ENCODE measurements at places on chromosomes 4 and X.

DNA sequence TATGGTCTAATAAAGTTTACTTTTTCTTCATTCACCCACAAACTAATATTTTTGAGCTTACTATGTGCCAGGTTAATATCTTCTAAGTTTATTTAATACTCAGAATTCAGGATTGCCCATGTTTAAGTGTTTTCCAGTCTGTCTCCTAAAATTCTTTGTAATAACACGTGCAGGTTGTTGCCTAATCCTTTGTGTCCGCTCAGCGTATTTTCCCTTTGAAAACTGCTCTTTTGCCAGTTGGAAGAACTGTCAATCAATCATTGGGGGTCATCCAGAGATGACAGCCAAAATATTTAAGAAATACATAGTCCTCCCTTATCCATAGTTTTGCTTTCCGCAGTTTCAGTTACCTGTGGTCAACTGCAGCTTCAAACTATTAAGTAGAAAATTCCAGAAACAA is 63.4 kb downstream of the LNX1 start:
- no peak for DNase-seq

DNA sequence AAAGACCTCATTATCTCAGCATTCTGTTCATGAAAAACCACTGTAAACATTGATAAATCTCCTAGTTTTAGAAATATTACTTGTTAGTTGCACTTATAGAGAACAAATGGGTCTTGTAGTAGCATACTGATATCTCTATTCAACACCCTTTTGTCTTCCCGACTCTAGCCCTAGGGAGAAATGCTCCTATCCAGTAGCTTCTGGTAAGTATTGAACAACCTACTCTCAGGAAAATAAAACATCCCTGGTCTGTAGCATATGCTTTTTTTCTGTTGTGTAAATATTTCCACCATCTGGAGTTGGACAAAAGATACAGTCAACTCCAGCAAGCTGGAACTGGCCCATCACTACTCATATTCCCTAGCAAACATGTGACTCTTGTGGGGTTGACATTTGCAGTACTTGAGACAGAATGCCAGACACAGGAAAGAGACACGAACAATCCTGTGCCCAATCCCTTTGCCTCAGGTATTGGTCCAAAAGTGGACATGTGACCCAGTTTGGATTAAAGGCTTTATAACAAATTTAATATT is 188.2 kb downstream of the GC start:
- no peak for DNase-seq

GRCh38 chr4:111037591-111038360 is 414.9 kb upstream of the PITX2 start:
- no peak for DNase-seq

GRCh38 chrX:107205770-107206696 is at the start of the genes DNAAF6 and NUP62CL:
Gene DNAAF6 (plus strand): TSS chrX:107206611. CDS start chrX:107212876, 6,265 bp downstream.
Gene NUP62CL (minus strand): TSS chrX:107206433. CDS start chrX:107175146, 31,287 bp downstream.
- peak; percentile 55 for DNase-seq

DNA sequence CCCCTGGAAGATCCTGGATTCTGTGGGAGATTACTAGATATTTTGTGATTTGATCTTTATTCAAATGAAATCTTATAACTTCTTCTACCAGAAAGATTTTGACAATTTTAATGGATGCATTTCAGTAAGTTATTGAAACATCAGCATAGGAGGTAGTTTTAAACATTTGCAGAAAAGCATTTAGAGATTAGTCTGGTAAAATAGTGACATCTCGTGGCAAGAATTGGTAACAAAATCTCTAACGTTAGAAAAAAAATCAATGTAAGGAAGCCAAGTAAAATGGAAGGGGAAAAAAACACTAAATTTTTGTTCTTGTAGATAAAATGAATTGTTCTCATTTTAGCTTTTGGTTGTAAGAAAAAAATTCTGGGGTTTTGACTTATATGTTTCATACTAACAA is 73.3 kb downstream of the TASL start:
- no peak for DNase-seq

- no peak for DNase-seq
Measured at GRCh38 chr4:26308568-26308967, 12.2 kb upstream of the RBPJ start.

DNA sequence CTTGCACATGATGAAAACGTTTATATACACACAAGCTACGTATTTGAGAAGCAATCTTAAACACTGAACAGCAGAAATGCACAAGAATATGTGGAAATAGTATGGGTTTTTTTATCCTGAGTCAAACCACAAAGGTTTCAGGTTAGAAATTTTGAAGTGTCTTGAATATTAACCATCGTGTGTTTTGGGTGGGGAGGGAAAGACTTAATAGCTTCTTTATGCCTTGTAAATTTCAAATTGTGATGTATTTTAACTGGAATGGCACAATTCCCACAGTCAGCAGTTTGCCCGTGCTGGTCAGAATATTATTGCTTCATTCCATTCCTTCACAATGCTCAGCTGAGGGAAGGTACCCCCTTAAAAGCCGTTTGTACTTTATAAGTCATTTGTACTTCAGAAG is 67.4 kb upstream of the WDR1 start:
- DNase-seq: no peak

DNA sequence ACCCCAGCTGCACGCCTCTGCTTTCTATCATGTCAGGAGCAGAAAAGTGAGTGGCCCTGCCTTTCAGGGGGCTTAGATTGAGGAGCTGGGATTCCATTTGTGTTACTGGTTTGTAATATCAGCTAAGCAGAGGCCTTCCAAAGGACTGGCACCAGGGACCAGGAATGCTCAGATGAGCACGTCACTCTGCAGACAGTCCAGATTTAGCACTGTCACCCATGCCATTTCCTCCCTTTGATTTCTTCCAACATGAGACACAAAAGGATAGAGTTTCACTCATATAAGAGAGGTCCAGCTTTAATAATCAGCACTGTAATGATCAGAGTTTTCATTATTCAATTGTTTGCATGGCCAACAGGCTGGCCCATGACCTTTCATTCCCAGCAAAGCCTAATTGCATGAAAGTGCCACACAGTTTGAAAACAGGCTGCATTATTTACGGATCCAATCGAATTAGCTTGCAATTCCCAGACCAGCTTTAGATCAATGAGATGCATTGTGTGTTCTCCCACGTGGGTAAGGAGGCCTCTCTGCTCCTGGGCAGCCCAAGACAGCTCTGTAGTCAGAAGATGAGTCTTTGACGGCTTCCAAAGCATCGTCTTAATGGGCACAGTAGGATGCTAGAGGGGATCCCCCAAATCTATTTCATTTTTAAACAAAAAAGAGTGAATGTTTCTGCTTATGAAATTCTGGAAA is 9.8 kb upstream of the SLC2A9 start:
- DNase-seq: no peak

DNA sequence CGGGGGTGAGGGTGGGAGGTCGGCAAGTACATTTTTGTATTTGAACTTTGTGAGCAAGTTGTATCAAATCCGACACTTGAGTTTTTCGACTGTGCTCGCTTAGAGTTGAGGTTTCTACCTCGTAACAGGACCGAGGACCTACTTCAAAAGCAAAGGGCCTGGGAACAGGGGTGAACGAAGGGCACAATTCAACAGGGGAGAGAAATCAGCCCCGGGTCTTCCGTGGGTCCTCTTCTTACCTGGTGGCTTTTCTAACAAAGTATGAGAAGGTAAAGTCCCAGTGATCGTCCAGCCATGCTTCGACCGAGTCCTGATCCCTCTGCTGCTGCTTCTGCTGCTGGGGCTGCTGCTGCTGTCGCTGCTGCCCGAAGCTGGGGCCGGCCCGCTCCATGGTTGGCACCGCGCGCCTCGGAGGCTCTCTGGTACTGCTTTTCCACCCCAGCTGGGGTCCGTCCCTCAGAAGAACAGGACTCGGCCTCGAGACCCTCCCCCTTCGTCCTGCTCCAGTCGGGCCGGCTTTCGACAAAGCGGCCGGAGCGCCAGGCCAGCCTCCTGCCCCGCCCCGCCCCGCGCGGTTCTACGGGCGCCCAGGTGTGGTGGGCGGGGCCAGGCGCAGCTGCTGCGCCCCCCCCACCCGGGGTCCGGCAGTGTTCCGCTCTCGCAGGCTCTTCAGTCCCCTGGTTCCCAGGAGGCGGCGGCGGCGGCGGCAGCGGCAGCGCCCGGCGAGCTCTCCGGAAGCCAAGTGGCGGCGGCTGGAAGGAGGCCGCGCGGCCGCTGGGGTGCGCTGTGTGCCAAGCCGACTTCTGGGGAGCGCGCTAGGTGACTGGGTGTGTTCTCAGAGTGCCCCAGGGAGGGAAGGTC is at the start of gene PDE5A:
Gene PDE5A, minus strand, starts transcription at position 524 of the 861 bp plus-strand sequence. Its CDS starts 133 bp downstream, at position 391.
- peak; percentile 70 for DNase-seq

- DNase-seq: no peak
Measured at GRCh38 chr4:20832826-20833225, 132.6 kb downstream of the PACRGL start.

GRCh38 chr4:30770049-30770549 is 49.9 kb downstream of the PCDH7 start:
- no peak for DNase-seq

DNA sequence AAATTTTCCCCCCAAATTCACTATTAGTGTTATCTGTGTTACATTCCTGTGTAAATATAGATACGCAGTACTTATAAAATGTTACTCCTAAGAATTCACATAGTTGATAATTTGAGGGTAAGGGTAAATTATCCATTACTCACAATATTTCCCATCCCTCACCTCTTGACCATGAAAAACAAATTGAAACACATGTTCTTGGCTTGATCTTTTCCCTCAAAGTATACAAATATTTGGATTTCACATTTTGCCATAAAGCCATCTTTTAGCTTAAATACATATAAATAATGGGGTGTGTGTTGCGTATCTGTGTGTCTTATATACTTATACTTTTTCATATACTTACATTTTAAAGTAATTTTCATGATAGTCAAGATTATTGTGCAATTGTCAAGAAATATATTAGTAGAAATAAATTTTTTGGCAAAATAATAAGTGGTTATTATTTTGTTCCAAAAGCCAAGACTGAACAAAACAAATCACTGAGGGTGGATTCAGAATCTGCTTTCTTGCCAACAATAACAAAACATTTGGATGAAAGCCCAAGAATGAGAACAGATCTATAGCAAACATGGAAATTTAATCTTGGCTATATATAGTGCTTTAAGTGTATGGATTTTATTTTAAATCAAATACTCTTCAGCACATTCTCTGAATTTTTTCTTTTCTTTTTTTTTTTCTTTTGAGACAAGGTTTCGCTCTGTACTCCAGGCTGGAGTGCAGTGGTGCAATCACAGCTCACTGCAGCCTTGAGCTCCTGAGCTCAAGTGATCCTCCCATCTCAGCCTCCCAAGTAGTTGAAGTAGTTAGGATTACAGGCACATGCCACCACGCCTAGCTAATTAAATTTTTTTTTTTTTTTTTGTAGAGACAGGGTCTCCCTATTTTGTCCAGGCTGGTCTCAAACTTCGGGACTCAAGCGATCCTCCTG is 48.5 kb upstream of the PRSS48 start:
- DNase-seq: no peak

- DNase-seq: no peak
Measured at GRCh38 chrX:8288590-8288989, 117.5 kb upstream of the VCX2 start.

DNA sequence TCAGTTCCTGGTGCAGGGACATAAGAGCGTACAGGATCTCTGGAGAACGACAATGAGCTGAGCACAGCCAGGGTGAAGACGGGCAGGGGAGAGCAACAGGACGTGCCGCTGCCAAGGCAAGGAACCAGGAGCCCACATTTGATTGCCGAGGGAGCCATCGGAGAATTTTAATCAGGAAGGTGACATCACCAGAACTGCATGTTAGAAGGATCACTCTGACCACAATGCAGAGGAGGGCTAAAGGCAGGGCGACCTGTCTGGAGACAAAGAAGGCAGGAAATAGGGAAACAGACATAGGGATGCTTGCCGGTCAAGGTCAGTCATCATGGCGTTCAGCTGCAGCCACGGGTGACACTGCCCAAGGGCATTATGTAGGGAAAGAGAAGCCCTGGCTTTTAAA is 81.4 kb downstream of the RBM47 start:
- no peak for DNase-seq

- DNase-seq: no peak
Measured at GRCh38 chr4:157185363-157185762, 35.2 kb upstream of the GRIA2 start.

DNA sequence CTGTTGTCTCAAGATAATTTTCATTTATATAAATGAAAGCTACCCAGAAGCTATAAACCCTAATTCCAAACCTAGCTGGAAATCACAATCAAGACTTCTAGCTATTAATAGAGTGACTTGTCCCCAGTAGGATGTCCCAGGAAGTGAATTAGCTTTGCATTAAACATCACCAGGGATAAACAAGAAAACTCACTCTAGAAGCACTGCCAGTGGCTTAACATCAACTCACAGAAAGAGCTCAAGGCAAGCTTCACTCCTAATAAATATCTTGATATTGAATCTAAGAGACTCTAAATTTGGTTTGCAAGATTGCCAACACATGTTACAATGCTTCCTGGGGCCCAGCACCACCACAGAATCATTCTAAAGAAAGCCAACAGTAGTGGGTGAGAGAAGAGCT is 468.7 kb upstream of the FAM241A start:
- no peak for DNase-seq

GRCh38 chrX:45011131-45011530 is 138.1 kb downstream of the KDM6A start:
- no peak for DNase-seq

- DNase-seq: no peak
Measured at GRCh38 chr4:124753941-124754581, 41.5 kb upstream of the ANKRD50 start.

DNA sequence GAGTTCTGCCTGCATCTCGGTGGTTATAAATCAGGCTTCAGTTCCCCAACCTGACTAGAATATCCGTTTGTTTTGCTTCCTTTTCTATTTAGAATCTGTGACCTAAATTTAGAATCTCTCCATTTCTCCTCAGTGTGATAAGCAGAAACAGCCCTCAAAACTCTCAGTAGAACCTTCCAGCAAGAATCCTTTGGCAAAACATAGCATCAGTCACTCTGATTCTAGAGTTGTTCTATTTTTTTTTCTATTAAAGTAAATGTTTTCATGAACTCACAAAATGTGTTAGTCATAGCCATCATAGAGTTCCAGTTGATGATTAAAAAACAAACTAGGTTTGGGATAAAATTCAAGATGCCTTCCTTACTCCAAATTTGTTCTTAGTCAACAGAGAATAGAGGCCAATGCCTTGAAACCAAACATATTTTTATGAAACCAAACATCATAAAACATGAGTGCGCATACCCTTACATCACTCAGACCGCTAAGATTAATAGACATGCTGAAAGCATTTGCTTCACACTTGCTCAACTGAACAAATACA is 13.2 kb upstream of the C1QTNF7 start:
- DNase-seq: no peak

Data from activated CD4-positive, alpha-beta T cell treated with anti-CD3 and anti-CD28 coated beads, Interleukin-2, amount 50 U/mL, for 4 hours (primary cell).